Fibroblast of skin of scalp (primary cell): ENCODE measurements at places on chromosomes 7 and 10.

DNA sequence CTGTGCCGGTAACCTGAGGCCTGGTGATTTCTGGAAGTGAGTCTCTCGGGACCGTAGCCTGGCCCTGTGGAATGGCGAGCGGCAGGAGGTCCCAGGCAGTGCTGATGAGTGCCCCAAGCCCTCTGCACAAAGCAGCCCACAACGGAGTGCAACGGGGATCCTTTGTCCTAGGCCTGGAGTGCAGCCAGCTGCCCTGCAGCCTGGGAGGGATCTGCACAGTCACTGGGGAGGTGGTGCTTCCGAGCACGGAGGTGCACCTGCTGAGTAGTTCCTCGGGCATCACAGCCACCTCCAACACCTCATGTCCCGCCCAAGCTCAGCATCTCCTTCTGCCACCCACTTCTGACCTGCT lies 162.8 kb upstream of the ZMIZ1 start:
- DNase-seq: no peak

DNA sequence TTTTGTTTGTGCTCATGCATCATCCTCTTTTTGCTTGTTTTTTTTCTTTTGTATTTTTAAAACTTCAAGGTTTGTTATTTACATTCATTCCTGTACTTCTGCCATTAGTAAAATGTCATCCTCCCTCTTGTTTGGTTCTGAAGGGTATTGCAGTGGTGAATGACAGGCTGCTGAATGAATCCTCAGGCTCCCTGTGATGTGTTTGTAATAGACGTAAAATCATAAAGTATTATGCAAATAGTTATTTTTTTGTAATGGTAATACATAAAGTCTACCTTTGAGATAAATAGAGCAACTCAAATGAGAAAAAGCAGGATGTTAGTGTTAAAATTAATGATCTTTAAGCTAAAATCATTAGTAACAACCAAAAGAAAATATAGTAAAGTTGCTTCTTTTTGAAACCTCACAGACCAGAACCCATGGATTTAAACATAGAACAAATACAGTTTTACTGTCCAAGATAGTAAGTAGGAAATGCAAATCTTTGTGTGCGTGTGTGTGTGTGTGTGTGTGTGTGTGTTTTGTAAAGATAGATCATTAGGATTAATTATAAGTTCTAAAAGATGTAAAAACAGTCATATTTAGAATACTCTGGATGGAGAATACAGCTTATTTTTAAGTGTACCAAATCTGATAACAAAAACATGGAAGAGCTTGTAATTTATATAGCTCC lies 4.5 kb downstream of the GLCCI1 start:
- no peak for DNase-seq

- no peak for DNase-seq
Observed at GRCh38 chr10:36183056-36183455, 541.0 kb upstream of the FZD8 start.

DNA sequence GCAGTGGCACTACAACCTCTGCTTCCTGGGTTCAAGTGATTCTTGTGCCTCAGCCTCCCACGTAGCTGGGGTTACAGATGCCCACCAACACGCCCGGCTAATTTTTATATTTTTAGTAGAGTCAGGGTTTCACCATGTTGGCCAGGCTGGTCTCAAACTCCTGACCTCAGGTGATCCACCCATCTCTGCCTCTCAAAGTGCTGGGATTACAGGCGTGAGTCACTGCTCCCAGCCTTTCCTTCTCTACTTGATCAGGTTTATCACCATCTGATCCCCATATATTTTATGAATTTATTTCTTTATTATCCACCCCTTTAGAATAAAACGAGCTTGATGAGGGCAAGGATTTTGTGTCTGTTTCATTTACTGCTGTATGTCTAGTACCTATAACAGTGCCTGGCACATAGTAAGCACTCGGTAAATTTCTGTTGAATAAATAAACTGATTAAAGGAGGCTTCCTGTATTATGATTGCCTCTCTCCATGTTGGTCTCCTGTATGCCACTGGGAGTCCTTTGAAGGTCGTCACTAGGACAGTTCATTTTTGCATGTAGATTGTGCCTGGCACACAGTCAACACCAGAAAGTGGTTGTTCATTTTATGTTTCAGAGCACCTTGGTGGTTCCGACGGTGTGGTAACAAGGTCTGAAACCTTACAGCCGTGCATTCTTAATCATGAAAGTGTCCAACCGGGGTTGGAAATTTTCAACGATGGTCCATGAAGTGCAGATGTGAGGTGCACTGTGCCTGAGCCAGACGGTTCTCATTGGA lies 9.6 kb upstream of the EIF3A start:
- no peak for DNase-seq

DNA sequence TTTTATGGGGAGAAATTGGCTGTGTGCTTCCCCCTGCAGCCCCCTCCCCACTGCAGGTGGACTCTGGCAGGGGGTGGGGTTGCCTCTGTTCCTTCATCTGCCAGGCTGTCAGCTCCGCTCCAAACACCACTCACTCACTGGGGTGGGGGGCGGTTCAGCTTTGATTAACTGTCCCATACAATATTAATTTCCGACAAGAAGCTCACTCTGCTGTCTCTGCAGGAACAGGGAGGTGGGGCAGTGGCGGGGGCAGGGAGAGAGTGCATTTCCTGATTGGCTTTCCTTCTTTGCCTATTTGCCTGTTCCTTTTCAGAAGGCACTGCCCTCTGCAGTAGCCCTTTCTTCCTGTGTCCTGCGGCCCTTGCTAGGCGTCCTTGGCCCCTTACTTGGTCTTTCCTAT lies 500.8 kb downstream of the PLXNA4 start:
- peak; percentile 13 for DNase-seq

DNA sequence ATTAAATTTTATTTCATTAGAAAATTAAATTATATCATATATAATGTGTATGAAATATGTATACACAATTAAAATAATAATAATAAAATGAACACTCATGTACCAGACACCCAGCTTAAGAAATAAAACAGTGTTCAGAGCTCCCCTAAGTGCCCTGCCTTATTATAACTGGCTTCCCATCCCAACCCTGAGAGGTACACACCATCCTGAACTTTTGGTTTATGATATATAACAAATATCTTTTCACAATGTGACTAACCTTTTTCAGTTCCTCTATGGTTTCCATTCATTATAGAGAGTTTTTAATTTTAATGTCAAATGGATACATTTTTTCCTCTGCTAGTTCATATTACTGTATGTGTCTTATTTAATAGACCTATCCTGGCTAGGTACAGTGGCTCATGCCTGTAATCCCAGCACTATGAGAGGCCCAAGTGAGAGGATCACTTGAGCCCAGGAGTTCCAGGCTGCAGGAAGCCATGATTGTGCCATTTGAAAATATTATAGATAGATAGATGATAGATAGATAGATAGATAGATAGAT lies 24.0 kb upstream of the STEAP2 start:
- no peak for DNase-seq

DNA sequence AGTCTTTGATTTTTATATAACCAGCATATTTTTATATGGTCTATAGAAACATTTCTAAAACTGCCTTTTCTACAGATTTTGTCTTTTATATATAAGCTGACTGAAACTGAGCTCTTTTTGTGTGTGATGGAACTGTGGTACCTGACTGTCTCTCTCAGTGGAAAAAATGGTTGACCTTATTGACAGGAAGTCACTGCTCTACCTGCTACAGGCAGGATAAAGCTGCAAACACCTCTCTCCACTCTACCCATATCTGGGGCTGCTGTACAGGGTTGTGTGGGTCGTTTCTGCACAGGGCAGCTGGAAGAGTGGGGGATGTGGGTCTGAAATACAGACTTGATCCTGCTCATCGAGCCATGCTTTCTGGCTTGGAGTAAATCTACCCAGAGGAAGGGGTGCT lies 48.5 kb downstream of the BBS9 start:
- DNase-seq: no peak

DNA sequence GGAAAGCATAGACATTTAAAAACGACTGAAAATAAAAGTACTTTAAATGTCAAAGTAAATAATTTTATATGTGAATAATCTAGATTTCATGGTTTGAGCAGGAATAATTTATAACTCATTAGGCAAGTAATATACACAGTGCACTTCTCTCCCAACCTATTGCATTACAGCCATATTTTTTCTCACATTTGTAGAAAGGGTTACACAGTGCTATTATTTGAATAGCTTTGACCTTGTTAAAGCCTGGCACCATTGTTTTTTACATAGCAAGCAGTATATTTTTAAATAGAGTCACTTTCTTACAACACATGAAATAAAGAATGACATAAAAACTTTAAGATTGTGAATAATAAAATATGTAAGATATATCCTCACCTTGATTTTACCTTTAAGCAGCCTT lies 969 bp downstream of the PPP1R3A start:
- no peak for DNase-seq

DNA sequence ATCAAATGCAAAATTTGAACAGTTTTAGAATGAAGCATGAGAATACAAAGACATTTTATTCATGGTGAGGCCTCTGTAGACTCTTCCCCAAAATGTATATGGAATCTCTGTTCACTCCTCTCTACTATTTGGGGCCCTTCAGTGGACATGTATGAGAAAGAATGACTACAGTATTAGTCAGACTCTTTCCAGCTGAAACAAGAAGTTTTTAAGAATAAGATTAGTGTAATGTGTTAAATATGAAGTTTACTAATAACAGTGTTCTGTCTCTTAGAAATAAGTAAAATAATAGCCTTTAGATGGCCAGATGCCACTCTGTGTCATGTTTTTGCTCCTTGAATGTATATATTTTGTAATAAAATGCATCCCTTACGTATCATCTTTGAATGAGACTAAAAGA lies 585.6 kb downstream of the SUGCT start:
- peak; percentile 67 for DNase-seq

- DNase-seq: no peak
Observed at GRCh38 chr10:47301833-47302232, 1.8 kb downstream of the GDF10 start.

GRCh38 chr7:4144811-4145510 lies 537.1 kb upstream of the FOXK1 start:
- peak; percentile 69 for DNase-seq

GRCh38 chr7:244974-245373 lies 45.0 kb upstream of the FOXL3 start:
- no peak for DNase-seq

- no peak for DNase-seq
Observed at GRCh38 chr10:27349987-27350386, 109.4 kb upstream of the ACBD5 start.

- DNase-seq: no peak
Observed at GRCh38 chr10:70750156-70750703, 34.9 kb downstream of the TBATA start.

- DNase-seq: no peak
Observed at GRCh38 chr7:105118612-105119600, 104.9 kb downstream of the KMT2E start.

- DNase-seq: no peak
Observed at GRCh38 chr7:51175316-51175991, 141.2 kb downstream of the COBL start.

DNA sequence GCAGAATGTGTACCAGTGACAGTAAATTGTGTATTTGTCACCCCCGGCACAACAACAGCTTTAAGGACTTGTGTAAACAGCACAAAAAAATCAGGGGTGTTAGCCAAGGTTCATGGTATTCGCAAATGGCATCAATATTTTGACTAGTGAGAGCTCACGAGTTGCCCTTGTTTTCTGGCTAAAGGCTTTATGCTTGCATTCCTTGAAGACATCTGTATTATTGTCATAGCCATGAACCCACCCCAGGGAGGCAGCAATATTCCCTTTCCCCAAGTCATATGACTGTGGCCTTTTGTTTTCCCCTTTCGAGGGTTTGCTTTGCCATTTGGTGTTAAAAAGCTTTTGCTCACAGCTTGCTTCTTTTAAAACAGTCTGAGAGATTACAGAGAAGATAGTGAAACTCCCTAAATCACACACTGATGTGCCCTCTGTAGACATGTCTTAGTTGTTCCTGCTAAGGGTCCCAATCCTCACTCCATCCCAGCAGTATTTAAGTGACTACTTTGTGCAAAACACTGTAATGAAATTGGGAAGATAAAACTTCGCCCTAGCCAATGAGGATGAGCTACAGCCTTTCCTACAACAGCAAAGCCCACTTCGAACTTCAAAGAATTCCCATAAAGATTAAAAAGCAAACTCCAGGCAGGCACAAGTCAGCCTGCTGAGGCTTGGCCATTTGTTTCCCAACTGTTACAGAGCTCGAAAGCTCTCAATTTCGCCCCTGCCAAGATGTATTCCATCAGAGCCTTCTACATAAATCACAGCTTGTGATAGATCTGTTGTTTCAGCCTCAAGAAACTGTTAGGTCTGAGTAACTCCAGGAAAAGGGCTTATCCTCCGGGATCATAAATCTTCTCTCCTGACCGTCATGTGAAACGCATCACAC lies 172.3 kb downstream of the ADAM12 start:
- DNase-seq: peak; percentile 77

DNA sequence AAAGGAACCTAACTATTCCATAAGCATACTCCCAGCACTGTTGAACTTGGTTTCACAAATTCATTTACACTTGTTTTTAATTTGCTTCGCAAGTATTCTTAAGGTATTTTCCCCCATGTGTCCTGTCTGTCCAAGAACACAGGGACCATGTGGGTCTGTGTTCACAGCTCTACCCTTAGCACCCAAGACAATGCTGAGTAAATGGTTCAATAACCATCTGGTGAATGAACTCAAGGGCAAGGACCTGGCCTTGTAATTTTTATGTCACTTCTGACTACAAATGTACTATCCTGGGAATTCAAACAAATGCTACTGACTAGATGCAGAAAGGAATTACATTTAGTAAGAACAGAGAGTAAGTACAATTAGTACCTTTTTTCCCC lies 43.0 kb upstream of the SLIT1 start:
- no peak for DNase-seq

DNA sequence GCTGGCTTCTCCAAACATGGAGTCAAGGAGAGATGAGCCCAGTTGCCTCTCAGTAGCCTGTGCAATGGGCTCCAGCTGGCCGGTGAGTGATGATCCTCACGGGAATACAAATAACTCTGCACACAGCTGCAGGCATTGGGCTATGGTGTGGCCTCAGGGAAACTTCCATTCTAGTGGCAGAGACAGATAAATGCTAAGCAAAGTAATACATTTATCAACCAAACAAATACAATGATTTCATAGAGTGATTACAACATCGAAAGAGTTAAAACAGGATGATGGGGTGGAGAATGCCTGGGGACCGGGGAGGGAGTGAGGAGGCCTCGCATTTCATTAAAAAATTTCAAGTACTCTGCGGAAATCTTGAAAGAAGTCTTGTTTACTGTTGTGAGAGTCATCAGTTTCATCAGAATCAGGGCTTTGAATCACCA lies 15.0 kb upstream of the AKR1B1 start:
- DNase-seq: peak; percentile 35
